Stimulated activated CD8-positive, alpha-beta memory T cell treated with anti-CD3 and anti-CD28 coated beads, Interleukin-4, amount 100 ng/mL, for 1 hour (primary cell): ENCODE measurements at places on chromosomes 3 and 15.

DNA sequence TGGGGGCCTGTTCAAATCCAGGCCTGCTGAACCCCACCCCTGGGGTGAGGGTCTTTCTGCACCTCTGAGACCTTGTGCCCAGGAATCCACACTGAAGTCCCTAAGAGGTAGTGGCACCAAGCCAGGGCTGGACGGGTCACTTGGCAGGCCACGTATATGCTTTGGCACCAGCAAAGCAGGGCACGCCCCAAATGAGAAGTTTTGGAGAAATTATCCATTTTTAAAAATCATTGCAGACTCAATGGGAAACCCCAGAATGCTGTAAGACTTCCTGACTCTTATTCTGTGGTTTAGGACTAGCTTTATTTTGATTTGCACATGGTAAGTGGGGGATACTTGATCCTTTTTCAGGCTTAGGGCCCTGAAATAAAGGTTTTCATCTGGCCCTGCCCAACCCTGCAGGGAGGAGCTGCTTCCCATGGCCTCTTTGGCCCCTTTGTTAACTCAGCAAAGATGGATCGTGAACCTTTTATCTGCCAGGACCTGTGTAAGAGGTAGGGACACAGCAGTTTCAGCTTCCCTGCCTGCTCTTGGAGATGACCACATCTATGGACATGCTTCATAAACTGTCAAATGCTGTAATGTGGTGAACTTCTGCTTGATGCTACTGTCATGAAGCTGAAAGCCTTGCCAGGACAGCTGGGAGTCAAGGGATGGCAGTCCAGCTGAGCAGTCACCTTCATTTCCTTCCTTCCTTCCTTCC, 88.0 kb downstream of the HMG20A start:
- no peak for DNase-seq

- no peak for DNase-seq
Observed at GRCh38 chr15:54659646-54660045, 537.1 kb downstream of the RSL24D1 start.

DNA sequence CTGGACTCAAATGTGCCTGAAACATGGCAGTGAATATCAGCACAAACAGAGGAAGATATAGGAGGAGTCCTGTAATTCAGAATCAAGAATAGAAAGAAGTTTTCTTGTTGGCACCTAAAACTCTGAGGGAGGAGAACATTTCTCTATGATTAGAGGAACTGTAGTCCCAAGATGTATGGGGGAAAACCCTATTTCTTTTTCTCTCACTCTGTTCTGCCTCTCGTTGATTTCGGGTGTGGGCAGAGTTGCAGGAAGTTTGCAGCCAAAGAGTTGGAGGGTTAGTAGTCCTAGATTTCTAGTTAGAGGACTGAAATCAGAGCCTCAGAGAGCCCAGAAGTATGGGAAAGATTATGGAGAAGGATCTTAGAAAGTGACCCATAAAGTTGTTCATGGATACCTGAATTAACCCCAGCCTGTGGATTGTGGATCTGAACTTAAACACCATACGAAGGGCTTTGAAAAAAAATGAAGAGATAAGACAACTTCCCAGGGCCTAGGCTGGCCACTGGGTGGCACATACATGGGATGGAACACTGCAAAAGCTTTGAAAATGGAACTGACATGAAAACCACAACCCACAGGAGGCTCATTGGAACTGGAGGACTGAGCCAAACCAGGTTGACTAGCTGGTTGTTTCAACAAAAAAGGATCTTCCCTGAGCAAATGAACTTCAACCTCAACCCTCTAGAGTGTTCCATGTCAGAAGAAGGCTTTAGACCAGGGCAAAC, 34.6 kb downstream of the FMN1 start:
- no peak for DNase-seq

- DNase-seq, result no peak
Observed at GRCh38 chr3:190032923-190033322, 87.8 kb downstream of the P3H2 start.

GRCh38 chr3:46655271-46655670, 38.2 kb downstream of the ALS2CL start:
- no peak for DNase-seq

- DNase-seq, result no peak
Observed at GRCh38 chr15:65789759-65790425, 2.2 kb downstream of the DENND4A start.

GRCh38 chr3:45462522-45463265, 74.3 kb downstream of the LARS2 start:
- no peak for DNase-seq

DNA sequence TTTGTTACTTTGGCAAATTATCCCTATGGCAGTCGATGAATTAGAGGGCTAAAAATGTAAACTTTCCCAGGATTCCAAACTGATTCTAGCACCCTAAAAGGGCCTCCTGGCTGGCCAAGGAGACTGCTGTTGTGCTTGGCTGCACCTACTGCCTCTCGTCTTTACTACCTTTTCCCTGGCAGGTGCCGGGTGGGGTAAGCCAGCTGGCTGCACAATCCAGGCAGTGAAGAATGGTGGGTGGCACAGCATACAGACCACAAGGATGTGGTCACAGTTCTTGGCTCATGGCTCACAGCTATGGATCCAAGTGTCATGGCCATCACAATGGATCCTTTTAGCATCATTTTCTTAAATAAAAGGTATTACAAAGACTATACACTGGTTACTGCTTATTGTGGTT, 20.7 kb upstream of the SLC25A26 start:
- no peak for DNase-seq

- no peak for DNase-seq
Observed at GRCh38 chr15:68366314-68366713, 65.6 kb downstream of the ITGA11 start.

- no peak for DNase-seq
Observed at GRCh38 chr3:194265505-194265892, 85.6 kb downstream of the CPN2 start.

DNA sequence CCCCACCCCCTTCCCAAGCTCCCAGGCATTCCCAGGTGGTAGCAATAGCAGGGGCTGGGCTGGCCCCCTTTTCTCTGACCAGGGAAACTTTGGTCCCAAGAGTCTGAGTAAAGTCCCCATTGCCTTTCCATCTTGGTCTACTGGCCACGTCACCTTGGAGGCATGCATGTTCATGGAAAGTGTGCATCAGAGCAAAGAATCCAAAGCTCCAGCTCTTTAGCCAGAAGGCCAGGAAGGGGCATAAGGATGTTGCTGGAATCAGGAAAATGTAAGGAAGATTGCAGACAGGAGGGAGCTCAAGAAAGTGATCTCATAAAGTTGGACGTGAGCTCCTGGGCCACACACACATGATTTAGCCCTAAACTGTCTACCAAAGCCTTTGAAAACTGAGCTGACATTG, 63.6 kb downstream of the KBTBD12 start:
- DNase-seq, result no peak

GRCh38 chr3:13072239-13072599, 1.0 kb downstream of the IQSEC1 start:
- DNase-seq, result no peak

GRCh38 chr15:86571873-86572272, 492.2 kb downstream of the AGBL1 start:
- DNase-seq, result no peak

- DNase-seq, result no peak
Observed at GRCh38 chr15:83850501-83851245, 196.8 kb downstream of the ADAMTSL3 start.

- no peak for DNase-seq
Observed at GRCh38 chr15:55151631-55152030, 45.1 kb downstream of the RSL24D1 start.

GRCh38 chr3:24829629-24830229, 335.1 kb upstream of the THRB start:
- no peak for DNase-seq

- no peak for DNase-seq
Observed at GRCh38 chr3:10968401-10968800, 24.1 kb upstream of the SLC6A1 start.

- no peak for DNase-seq
Observed at GRCh38 chr3:48451270-48451669, 4.7 kb downstream of the ATRIP start.

DNA sequence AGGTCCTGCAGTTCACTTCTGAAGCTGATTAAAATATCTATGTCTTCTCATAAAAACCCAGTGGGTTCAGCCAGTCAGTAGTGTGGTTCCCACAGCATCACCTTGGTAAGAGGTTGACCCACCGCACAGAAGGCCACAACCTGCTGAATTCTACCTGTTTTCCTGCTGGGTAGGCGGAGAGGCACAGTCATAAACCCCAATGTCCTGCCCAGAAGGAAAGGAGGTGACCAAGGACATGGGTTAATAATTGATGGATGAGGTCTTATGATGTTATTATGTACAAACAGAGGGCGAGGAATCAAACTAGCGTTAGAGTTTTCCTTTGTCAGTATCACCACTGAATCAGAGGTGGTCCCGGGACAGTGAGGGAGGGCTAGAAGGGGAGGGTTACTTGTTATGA, 27.8 kb downstream of the CA12 start:
- DNase-seq, result no peak

DNA sequence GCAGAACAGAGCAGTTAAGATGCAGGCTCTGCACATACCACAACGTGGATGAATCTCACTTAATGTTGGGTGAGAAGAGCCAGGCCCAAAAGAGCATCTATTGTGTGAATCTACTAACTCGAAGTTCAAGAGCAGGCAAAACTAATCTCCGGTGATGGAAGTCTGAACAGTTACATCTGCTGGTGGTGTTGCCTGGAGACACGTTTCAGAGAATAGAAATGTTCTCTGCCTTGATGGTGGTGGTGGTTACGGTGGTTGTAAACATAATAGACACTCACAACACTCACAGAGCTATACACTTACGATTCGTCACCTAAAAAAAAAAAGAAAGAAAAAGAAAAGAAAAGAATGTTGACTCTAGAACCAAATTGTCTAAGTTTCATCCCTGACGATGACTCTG, 86.8 kb downstream of the LIPC start:
- no peak for DNase-seq

DNA sequence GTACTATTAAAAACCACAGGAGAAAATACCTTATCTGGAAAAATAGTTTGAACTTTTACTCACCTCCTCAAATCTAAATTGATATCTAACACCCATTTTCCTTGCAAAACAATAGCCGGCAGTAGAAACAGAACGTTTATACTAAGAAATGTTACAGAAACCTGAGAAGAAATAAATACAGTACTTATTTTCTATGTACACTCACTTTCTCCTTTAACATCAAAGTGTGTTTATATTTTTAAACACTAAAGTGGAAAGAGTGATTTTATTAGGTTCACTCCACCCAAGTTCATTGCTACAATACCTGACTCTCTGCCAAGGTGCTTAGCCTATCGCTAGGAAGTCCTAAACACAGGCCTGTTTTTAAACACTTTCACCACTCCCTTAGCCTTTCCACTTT, 87.8 kb upstream of the TJP1 start:
- no peak for DNase-seq

DNA sequence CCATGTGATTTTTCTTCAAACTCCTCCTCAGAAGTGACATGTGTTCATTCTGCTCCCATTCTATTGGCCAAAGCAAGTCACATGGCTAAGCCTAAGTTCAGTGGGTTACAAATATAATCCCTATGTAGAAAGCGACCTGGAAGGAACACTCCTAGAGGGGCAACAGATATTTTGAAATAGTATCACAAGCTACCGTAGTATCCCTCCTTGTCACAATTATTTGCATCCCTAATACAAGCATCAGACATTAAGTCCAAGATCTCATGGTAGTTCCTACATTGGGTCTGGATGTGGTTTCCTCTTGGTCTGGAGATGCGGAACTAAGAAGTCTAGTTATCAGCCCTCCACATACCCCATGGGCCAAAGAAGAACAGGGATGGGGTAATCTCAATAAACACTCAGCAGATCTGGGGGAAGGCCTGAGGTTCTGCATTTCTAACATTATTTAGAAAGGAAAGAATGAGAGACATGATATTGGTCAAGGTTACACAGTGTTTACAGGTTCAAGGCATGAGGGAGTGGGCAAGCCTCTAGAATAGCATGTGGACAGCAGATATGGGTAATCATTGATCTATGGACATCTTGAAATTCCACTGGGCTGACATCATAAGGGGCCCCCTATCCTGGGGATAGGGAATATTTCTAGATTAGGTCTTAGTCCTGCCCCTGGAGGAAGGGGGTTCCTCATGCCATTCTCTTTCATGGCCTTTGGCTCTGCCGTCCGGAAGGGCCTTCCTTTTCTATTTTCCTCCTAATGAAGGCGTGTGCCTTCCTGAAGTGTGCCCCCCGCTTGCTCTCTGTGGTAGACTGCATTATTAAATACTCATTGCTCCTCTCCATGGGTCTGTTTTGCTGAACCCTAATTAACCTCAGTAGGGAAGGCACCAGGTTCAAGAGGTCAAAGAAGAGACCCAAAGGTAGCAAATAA, 17.8 kb upstream of the ABHD2 start:
- DNase-seq, result no peak

- no peak for DNase-seq
Observed at GRCh38 chr15:97680606-97681220, 279.8 kb upstream of the ARRDC4 start.

GRCh38 chr3:11668243-11669235, 24.8 kb upstream of the VGLL4 start:
- no peak for DNase-seq

GRCh38 chr15:85704720-85705429, 89.8 kb downstream of the KLHL25 start:
- no peak for DNase-seq

DNA sequence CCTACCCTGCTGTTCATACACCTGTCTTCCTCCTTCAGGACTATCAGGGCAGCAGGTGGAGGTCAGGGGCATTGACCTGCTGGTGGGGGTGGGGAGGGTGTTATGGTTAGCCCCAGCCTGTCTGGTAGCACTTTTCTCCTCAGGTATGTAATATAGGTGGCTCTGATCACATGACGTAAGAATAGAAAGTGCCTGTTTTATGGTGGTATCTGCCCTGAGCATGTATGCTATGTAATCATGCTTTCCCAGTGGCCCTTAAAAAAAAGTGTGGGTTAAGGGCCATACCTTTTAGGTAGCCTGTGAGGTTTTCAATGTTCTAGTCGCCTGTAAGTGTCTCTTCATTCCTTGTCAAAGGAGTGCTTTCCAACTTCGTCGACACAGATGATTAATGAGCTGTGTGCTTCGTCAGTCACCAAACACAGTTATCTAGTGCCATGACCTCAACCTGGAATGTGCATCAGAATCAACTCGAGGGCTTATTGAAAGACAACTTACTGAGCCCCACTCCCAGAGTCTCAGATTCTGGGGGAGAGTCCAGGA, 86.3 kb downstream of the KLHL25 start:
- no peak for DNase-seq

GRCh38 chr15:74144153-74144775, 13.9 kb downstream of the ISLR2 start:
- DNase-seq, result no peak

GRCh38 chr3:2826453-2826852, 283.7 kb downstream of the IL5RA start:
- no peak for DNase-seq

- DNase-seq, result no peak
Observed at GRCh38 chr15:60589253-60589652, 110.3 kb upstream of the ICE2 start.
